ENCODE measurements at places on chromosomes 16 and 17.

- no peak for DNase-seq
Observed at GRCh38 chr17:21358682-21359482, 17.3 kb upstream of the KCNJ12 start.

- DNase-seq, result no peak
Observed at GRCh38 chr17:5585836-5586521, 1.7 kb upstream of the NLRP1 start.

GRCh38 chr16:81846105-81846504, 67.0 kb downstream of the PLCG2 start:
- no peak for DNase-seq

GRCh38 chr17:9436630-9437029, 139.0 kb downstream of the STX8 start:
- no peak for DNase-seq

GRCh38 chr16:20674684-20675487, 22.6 kb downstream of the ACSM1 start:
- DNase-seq, result no peak

GRCh38 chr16:50673496-50674275, 7.4 kb downstream of the SNX20 start:
- no peak for DNase-seq

DNA sequence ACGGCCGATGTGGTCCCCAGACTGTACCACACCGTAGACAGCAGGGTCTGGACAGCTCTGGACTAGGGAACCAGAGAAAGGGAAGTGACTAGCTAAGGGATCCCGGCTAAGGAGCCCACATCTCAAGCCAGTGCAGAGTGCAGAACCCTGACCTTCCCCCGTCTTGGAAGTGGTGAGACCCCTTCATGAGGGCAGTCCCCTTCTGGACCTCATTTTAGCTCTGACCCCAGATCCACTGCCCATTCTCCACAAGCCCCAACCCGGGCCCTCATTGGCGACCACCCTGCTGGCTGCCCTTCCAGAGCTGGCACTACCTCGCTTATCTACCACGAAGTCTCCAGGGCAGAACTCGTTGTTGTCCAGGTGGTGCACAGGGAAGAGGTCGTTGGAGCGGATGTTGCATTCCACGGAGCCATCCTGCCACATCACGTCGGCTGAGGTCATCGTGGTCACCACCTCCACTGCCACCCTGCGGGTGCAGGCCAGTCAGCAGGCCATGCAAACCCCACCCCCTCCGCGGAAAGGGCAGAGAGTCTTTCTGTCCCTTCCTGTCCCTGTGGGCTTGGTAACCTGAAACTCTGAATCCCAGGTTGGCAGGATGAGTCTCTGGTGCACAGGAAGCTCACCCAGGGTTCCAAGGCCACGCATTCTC, 14.2 kb downstream of the SPHK1 start:
- no peak for DNase-seq

- no peak for DNase-seq
Observed at GRCh38 chr17:42018339-42018738, 1.1 kb upstream of the DNAJC7 start.
